Astrocyte of the hippocampus (primary cell): ENCODE measurements at places on chromosomes 1 and 21.

DNA sequence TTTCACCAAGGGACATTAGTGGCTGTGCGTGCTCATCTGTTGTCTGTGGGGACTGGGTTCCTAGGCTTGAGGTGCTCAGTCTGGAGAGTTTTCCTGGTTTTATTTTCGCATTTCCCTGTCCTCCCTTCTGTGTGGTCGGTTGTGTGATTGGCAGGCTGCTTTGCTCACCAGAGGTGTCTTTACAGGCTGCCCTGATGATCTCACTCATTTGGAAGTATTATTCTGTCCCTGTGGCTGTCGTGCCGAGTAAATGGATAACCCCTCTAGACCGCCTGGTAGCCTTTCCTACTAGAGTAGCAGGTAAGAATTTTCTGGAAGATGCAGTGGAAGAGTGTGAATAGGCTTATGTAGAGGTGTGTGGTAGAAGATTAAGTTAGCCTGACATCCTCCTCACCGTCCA, 44.1 kb upstream of the HMGN1 start:
- no peak for DNase-seq

DNA sequence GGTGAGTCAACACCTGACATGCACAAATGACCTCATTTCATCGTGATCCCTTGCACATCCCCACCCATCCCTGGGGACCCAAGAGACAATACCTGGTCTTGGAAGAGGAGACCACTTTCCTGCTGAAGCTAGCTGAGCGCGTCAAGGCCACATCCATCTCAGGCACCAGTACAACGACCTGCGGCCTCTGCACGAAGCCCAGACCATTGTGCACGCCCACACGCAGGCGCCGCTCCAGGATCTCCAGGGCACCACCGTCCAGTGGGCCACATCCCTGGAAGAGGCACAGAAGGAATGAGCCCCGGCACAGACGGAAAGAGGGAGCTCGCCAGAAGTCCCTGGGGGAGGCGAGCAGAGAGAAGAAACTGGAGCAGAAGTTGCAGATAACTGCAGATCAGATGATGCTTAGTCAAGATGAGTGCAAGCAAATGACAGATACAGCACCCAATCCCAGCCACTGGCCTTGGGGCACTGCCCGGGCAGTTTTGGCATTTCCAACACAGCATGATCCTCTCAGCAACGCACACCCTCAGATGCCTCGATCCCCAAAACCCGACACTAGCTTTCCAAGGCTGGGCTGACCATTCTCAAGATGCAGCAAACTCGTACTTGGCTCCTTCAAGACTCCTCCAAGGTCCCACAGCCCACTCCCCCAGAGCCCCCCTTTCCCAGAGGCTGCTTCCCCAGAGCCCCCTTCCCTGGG, 44.1 kb downstream of the NPHP4 start:
- no peak for DNase-seq

DNA sequence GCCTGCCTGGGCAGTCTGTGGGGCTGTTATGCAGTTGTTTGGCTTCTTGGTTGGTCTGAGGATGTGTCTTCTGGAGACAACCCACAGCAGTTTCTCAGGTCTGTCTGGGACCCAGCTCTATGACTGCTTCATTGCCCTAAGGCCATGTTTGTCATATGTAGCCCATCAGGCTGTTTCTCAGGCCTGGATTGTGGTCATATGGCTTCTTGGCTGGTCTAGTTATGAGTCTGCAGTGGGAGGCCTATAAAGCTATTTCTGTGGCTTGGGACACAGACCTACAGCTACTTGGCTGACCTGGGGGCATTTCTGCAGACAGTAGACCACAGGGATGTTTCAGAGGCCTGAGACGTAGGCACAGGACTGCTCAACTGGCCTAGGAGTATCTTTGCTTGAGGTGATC, 41.5 kb downstream of the CHIA start:
- no peak for DNase-seq

GRCh38 chr1:25685211-25685750, 68.7 kb downstream of the MAN1C1 start:
- DNase-seq = no peak

DNA sequence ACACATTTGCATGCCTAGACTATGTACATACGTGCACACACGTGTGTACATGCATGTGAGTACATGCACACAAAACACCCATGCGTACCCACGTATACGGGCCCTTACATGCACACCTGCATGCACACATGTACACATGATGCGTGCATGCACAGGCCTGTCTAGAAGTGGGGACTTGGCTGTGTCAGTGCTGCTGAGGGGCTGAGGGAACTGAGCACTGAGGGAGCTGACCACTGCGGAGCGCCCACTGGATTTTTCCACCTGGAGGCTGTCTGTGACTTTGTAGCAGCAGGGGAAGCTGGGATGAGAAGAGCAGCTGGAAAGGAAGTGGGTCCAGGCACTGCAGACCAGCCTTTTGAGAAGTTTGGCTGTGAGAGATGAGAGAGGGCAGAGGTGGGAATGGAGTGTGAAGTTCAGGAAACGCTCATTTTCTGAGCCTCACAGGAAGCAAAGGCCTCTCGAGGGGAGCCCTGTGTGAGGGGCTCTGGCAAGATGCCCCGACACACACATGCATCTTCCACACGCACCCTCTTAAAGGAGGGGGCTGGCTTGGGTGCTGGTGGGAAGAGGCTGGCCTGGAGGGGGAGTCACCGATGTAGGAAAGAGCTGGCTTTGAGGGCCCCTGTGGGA, 20.9 kb downstream of the PODN start:
- DNase-seq = no peak

- no peak for DNase-seq
Observed at GRCh38 chr1:203273869-203274602, 31.3 kb upstream of the BTG2 start.

GRCh38 chr1:221711063-221711577, 30.8 kb downstream of the DUSP10 start:
- DNase-seq = no peak

DNA sequence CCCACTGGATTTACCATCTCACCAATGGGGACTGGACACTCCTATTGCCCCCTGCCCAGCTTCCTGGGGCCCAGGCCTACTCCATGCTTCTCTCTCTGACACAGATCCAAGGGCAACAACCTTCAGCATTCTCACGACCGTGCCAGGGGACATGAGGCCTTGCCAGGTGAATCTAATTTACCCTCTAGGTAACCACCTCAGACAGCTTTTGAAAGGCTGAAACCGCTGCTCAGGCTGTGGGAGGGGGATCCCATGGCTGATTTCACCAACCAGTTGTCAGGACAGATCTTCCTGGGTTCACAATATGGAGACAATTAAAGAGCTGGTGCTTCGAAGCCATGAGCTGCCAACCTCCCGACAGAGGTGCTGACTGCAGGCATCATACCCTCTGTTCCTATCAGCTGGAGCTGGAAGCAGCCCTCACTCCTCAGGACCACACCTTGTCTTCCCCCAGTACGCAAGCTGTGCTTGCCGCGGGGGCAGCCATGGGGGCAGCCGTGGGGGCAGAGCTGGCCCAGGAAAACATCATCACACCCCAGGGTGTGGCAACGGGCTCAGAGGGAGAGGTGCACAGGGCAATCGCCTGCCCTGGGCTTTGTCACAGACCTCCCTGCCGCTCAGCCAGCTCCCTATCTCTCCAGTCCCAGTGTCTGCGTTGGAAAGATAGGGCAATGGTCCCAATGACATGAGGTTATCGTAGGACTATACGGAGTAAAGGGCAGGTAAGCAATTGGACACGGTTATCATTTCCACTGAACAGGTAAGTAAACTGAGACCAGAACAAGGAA, 120.2 kb downstream of the DMRTB1 start:
- no peak for DNase-seq

GRCh38 chr1:49906365-49906764, 117.4 kb downstream of the AGBL4 start:
- no peak for DNase-seq

GRCh38 chr1:56934430-56935060, 31.3 kb downstream of the C8B start:
- DNase-seq = peak; percentile 22

GRCh38 chr1:205211839-205212536, 486 bp upstream of the DSTYK start:
- no peak for DNase-seq

- no peak for DNase-seq
Observed at GRCh38 chr1:26257222-26257621, 22.7 kb upstream of the SH3BGRL3 start.

DNA sequence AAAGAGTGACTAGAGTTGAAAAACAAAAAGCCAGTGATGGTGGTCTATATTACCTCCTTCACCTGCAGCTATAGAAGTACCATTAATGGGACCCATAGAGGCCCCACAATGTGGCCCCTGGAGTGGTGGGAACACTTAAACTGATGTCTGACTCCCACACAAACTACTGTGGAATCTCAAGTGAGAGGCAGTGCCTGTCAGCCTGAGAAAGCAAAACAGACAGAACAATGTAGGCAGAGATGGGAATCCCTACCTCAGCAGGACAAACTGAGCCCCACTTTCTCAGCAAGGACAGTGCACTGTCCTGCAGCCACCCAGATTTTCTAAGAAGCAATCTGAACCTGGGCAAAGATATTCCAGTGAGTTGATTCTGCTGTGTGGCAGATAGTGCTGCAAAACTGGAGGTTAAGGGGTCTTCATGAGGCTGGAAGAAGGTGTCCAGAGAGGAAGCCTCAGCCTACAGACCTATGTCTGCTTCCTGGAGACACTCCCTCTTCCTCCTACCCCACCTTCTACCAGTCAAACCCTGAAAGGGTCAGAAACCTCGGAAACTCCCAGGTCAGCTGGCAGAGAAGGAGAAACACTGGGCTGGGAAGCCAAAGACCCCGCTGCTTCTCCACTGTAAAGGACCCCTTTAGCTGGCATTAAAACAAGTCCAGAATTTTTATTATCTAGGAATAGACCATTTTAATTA, 228.7 kb downstream of the C1orf94 start:
- no peak for DNase-seq

GRCh38 chr1:185906186-185906585, 172.0 kb downstream of the HMCN1 start:
- no peak for DNase-seq

DNA sequence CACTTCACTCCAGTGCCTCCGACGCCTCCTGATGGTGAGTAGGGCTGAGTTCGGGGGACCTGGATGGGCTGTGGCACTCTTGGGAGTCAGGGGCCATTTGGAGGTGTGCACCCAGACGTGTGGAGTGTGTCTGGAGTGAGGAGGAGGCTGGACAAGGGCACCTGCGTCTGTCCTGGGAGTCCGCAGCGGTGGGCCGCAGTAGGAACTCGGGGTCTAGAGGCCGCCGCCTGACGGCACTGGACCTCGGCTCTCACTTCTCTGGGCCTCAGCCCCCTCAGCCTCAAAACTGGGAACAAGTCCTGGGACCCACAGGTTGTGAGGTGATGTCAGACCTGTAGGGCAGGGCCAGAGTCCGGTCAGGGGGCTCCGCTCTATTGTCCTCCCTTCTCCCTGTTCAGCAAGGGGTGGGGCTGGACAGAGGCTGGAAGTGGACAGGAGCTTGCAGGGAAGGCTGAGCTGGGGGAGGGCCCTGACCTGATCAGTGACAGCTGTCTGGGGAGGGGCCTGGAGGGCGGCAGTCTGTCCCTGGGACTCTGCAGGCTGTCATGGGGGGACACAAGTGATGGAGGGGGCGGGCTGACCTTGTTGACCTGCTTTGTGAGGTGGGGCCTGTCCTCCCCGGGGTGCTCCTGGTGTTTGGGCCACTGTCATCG, 15.5 kb downstream of the AGRN start:
- no peak for DNase-seq

GRCh38 chr1:31266547-31266946, 26.9 kb upstream of the NKAIN1 start:
- DNase-seq = peak; percentile 33

- DNase-seq = no peak
Observed at GRCh38 chr1:151007853-151008243, 401 bp upstream of the PRUNE1 start.

DNA sequence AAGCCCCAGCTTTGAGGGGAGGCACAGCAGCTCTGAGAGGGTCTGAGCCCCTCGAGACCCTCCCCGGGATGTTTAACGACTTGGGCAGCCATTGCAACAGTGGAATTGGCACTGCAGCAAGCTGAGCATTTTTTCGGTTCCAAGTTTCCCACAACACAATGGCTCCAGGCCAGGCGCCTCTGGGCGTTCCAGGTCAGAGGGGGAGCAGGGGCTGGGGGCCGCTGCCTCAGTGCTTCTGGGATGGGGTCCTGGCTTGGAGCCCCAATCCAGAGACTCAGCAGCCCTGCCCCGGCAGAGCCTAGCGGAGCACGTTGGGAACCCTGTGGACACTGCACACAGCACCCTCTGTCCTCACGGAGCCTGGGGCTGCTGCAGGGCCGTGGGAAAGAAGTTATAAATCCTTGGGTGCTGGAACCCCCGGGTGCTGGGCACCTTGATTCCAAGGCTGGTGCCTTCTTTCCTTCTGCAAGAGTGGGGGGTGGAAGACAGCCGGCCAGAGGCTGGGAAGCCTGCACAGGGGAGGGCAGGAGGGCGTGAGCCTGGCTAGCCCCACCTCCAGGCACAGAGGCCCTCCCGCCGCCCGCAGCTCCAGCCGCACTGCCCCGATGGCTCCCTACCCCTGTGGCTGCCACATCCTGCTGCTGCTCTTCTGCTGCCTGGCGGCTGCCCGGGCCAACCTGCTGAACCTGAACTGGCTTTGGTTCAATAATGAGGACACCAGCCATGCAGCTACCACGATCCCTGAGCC, 50.1 kb downstream of the COL18A1 start:
- DNase-seq = peak; percentile 76

- DNase-seq = no peak
Observed at GRCh38 chr1:197029749-197030148, 37.3 kb downstream of the F13B start.

GRCh38 chr1:229664133-229664689, 38.2 kb downstream of the URB2 start:
- peak; percentile 30 for DNase-seq

DNA sequence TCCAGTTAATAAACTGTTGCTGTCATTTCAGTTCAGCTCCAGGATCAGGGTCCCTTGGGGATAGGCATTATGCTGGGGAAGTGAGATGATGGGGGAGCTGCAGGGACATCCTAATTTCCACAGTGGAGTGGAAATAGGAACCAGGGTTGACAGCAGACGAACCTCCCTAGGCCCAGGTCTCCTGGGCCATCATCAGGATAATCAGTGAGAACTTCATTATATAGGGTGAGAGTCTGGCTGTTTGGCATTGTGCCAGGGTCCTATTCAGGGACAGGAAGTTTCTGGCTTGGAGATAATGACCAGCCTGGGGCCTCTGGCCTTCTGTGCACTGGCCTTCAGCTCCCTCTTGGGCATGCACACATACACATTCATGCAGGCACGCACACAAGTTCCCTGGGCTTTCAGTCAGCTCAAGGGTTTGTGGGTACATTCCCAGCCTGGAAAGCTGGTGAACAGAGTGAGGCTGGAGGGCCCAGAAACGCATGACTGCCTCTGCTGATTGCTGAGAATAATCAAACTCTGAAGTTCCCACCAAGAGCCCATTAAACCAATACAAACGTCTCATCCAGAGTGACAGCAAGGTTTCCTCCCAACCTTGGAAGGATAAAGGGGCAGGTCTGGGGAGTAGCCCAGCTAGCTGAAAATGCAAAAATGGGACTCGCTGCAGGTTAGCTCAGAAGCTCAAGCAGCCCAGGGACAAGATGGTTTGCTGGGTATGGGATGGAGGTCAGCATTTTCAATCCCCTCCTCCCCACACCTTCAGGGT, 13.9 kb upstream of the LRIG2 start:
- peak; percentile 34 for DNase-seq

DNA sequence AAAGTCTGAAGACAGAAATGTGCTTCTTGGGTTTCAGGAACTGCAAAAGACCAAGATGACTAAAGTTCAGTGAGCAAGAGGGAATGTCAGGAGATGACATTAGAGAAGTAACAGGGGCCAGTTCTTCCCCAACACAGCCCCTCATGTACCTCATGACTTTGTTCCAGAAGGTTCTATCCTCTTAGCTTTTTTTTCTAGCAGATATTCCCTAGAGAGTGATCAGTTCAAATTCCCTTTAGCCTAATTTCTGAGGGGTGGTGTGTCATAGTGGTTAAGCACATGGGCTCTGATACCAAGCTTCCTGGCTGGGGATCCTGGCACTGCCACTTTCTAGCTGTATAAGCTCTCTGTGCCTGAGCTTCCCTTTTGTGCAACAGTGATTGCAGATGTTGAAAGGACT, 108.0 kb downstream of the LBR start:
- DNase-seq = no peak
